Stimulated activated CD8-positive, alpha-beta memory T cell treated with anti-CD3 and anti-CD28 coated beads, Interleukin-4, amount 100 ng/mL, for 1 hour (primary cell): ENCODE measurements at places on chromosomes 5 and 9.

DNA sequence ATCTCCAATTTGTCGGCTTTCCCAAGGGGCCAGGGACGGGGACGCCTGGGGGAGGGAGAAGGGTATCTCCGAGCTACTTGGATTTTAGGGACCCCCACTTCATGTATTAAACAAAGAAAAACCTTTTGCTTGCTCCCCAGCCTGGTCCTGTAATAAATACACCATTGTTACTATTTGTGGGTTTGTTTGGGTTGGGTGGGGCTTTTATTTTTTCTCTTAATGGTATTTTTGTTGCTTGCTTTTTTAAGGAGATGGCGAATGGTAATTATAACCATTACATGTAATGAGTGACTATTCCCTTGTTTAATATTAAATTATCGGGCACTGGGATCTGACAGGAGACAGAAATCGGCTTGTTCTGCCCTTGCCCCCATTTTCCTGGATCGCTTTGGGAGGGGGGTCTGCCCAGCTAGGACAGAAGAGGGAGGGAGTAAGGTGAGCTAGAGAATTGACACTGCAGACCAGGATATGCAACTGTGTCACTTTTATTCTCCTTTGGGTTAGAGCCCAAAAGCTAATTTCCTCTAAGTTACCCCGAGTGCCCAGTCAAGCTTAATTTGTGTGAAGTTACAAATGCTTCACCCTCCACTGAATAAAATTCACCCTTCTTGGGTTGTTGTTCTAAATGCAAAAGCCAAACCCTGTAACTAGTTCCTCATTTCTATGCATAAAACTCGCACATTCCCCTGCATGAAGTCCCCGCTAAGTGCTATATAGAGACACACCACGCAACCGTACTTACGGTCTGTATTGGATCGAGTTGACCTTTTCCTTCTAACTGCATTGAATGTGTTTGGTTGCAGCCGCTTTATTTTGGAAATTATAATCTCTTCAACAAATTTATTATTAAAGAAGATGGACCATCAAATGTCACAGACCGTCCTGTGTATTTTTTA, 1.6 kb upstream of the ZNF608 start:
- DNase-seq: no peak

GRCh38 chr5:82674671-82675070, 396.5 kb upstream of the RPS23 start:
- DNase-seq: no peak

- DNase-seq: no peak
Observed at GRCh38 chr9:130487500-130487899, 42.7 kb downstream of the ASS1 start.

GRCh38 chr5:143004361-143005145, 234.4 kb downstream of the ARHGAP26 start:
- no peak for DNase-seq

DNA sequence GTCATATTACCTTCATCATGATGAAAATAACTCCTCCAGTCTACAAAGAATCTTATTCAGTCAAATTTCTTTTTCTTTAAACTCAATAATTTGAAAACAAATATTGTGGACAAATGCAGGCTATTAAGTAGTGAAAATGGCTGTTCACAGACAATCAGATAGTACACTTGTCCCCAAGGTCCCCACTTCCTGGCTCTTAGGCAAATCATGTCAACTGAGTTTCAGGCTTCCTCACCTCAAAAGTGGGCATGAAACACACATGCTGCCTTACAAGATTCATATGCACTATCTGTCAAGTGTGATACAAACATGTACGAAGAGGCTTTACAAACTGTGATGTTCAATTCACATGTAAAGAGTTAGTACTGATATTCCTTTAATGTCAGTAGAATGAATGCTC, 385.2 kb upstream of the SEMA6A start:
- no peak for DNase-seq

DNA sequence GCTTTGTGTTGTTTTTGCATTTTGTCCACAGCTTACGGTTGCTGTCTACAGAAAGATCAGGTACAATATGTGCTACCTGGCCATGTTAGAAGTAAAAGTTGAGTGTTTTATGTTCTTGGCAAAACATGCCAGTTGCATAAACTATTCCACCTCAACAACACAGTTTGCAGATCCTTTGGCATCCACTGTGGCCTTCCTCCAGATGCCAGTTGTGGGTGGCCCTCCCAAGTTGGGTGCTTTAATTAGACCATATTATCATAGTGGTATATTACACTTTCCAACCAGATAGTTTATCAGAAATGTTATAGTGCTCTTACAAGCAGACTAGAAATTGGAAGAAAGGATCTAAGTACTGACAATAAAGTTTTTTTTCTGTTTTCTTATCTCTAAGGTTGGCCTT, 386.9 kb upstream of the KCNN2 start:
- no peak for DNase-seq

GRCh38 chr9:34637356-34638137, at the start of gene SIGMAR1:
SIGMAR1 (minus strand) TSS chr9:34637787; CDS start chr9:34637697, 90 bp downstream.
- DNase-seq: peak; percentile 92

DNA sequence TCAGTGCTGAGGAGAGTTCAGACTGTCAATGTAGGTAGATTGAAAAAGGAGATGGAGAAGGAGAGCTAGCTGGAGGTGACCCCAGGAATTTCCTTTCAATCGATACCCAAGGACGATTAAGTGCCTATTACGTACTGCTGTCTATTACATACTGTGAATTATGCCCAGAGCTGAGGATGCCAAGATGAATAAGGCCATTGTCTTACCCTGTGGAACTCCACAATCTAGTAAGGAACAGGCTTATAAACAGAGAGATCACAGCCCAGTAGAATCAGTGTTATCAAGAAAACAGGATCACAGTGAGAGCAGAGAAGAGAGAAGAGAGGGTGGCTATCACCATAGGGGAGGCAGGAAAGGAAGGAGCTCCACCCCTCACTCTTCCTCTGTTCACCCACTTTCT, 54.1 kb upstream of the PDE8B start:
- DNase-seq: no peak

GRCh38 chr5:168020542-168021294, 270.7 kb upstream of the WWC1 start:
- DNase-seq: no peak

DNA sequence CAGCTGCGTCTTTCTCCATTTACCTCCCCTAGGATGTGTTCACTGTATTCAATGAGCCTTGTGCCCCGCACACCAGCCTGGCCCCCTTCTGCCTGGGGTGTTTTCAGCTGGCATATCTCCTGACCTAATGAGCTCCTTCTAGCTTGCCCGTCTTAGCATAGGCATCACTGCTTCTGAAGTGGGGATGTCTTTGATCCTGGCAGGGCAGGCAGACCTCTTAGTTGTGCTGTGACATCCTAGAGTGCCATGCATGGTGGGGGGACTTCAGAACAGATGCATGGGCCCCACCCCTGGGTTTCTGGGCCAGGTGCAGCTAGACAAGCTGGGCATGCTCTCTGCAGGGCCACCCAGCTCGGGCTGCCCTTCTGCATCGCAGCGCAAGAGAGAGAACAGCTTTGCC, 172.7 kb downstream of the GADD45G start:
- DNase-seq: no peak

DNA sequence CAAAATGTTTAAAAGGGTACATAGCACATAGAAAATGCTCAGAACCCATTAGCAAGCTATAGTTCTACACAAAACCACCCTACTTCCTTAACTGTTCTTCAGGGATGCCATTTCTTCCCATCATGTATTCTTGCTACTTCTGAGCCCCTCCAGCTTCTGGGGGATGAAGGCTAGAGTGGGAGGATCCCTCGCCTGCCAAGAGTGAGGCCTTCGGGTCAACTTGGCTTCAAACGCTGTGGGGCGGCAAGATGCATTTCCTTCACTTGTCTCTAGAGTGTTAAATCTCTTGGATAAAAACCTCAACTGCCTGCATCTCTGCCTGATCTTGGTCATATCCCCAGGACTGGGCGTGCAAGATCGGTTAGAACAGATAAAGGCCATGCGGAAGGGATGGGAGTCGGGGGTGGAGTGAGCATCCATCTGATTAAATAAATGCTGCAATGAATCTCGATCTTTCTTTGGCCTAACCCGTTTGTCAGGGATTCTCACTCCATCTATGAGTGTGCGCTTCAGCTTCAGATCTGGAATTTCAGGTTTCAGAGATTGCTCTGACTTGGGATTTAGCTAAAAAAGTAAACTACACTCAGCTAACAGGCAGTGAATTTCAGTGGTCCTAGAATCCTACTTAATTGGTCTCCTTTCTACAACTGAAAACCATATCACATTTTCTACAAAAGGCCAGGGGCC, 118.0 kb upstream of the PANK3 start:
- DNase-seq: no peak

DNA sequence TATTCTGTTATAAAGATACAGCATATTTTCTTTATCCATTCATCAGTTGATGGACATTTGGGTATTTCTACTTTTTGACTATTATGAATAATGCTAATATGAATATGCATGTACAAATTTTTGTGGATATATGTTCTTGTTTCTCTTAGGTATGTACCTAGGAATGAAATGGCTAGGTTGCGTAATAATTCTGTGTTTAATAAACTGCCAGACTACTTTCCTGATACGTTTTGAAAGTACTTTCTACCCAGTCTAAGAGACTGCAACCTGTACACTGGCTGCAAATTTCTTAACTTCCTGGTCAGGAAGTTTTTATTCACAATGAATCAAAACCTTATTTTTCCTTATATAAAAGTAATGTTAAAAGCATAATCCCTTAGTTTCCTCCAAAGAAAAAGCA, 93.9 kb upstream of the STARD4 start:
- DNase-seq: no peak

DNA sequence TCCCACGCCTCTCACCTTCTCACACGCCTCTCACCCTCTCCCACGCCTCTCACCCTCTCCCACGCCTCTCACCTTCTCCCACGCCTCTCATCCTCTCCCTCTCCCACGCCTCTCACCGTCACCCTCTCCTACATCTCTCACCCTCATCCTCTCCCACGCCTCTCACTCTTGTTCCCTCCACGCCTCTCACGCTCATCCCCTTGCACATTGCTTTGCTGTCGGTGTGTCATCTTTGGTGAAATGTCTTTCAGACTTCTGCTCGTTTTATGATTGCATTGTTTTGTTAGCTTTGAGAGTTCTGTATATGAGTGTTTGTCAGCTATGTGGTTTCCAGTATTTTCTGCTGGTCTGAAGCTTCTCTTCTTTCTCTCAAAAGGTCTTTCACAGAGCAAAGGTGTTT, 102.7 kb downstream of the EHMT1 start:
- no peak for DNase-seq

DNA sequence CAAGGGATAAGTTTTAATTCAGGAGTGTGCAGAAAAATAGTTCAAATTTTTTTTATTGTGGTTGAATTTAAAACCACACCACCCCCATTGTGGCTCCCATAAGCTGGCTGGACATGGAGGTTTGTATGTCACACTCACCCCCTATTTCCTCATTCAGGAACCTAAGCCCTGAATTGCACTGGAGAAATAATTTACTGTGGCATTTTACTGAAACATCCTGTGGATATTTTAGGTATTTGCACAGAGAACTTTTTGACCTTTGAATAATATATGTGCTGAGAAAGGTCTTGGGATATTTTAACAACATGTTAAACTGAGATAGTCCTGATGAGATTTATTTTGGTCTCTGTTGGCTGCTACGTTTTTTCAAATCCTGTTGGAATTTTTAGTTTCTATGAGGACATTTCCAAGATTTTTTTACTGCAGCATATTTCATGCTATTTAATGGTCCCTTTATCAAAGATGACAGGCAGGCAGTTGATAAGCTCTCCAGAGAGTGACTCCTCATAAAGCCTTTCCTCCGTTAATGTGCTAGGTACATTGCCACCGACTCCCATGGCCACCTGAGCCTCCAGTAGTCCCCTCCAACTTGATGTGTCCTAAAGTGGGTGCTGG, 51.2 kb upstream of the PALM2AKAP2 start:
- no peak for DNase-seq

- DNase-seq: no peak
Observed at GRCh38 chr9:97911970-97912369, 10.3 kb downstream of the TRMO start.

DNA sequence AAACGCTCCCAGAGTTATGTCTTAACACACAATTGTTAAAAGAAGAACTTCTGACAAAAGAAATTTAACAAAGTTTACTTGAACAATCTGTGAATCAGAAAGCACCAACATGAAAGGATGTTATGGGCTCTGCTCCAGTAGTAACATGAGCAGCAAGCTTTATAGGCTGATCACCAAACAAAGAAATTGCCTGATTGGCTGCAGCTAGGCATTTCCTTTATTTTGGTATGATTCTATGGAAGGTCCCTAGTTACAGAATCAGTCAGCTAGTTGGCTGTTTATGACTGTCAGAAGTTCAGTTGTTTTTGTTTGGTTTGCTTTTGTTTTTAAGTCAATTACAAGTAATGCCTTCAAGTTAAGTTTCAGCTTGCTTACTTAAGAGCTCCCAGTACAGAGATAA, 102.4 kb upstream of the SMC2 start:
- DNase-seq: no peak

DNA sequence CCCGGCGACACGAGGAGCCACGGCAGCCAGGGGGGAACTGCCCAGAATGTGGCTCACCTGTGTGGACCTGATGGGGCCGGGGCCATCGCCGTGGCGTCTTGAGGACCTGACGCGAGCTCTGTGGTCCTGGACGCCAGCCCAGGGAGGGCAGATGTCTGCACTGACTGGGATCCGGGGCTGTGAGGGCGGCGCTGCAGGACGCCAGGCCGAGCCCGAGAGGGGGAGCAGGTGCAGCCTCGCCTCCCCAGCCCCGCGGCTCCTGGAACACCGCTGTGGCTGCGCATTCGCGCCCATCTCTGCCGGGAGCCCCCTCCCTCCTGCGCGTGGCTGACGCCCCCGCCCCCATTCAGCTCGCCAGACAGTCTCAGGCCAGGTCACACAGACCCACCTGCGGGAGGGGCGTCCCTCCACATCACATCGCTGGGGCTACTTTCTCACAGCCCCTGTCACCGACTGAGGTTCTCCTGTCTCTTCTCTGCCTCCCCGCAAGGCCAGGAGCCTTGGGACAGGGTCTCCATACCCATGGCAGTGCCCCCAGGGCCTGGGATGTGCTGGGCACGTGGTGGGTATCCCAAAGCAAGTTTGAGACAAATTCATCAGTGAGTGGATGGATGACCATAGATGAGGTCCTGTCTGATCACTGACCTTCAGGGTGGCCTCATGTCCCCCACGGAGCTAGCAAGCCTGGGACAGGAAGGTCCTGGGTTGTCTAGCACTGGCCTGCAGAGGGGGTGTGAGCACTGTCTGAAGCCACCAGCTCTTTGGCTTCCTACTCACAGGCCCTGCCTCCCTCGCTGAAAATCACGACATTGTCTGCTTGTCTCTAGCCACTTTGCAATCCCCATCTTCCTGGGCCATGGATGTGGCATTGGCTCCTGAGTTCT, 47.3 kb downstream of the RASGEF1C start:
- DNase-seq: no peak

GRCh38 chr9:108783326-108783725, 72.5 kb downstream of the ACTL7B start:
- no peak for DNase-seq

DNA sequence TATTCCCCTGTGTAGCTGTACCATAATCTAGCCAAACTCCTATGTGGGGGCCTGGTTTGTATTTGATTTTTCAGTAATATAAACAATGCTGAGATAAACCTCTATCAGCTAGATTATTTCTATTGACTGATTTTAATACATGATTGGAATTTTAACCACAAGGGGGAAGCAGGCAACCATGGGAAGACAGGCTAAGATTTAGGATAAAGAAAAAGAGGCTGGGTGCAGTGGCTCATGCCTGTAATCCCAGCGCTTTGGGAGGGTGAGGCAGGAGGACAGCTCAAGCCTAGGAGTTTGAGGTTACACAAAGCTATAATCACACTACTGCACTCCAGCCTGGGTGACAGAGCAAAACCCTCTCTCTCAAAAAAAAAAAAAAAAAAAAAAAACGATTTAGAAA, 18.1 kb upstream of the GPX3 start:
- no peak for DNase-seq
